PC-3 (cell line): ENCODE measurements at places on chromosomes 6 and 20. TPM values are rescaled to one million over a fixed set of nuclear protein-coding genes. Genes with fewer than 3 reads are reported as not detected.

DNA sequence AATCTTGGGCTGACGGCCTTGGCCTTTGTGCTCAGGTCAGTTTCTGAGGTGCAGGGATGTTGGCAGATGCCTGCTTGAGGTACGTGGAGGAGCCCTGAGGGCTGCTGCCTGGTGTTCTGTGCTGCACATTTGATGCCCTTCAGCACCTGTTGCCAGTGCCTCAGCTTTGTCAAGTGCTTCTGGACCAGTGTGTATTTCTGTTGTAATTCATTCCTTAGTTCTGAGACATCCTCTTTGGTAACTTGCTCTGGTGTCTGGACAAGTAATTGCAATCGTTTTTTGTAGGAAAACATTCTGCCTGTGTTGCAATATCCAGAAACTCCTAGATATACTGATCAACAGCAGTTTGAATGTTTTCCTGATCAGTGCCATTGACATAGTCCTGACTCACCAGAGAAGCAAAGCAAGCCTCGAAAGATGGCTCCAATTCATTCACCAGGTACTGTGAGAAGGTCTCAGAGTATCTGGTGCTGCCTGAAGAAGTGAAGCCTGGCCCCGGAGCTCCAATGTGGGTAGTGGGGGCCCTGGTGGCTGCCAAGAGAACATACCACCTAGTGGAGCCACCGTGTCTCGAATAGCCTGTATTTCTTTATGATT is 26.7 kb downstream of the ZNF337 start:
- peak; percentile 49 for DNase-seq
- H3K27me3 ChIP-seq, result no peaks in the 10 kb centered on the region
- H3K4me1 ChIP-seq, result no peaks in the 10 kb centered on the region
- no peak overlapping the region for H3K4me3 ChIP-seq
- H3K27ac ChIP-seq, result no peak overlapping the region

GRCh38 chr6:45278367-45278766 is 49.8 kb upstream of the RUNX2 start:
- H3K27me3 ChIP-seq, result no peaks in the 10 kb centered on the region
- H3K4me1 ChIP-seq, result no peaks in the 10 kb centered on the region
- DNase-seq, result no peak
- H3K36me3 ChIP-seq, result no peaks in the 10 kb centered on the region

- H3K36me3 ChIP-seq, result peaks cover 15% of the 10 kb centered on the region
- DNase-seq, result peak; percentile 11
- H3K27me3 ChIP-seq, result no peaks in the 10 kb centered on the region
- peak overlapping the region; percentile 65; the same call in 1 of the 2 replicates for H3K27ac ChIP-seq
Observed at GRCh38 chr6:138945354-138945753, 42.7 kb downstream of the REPS1 start.

DNA sequence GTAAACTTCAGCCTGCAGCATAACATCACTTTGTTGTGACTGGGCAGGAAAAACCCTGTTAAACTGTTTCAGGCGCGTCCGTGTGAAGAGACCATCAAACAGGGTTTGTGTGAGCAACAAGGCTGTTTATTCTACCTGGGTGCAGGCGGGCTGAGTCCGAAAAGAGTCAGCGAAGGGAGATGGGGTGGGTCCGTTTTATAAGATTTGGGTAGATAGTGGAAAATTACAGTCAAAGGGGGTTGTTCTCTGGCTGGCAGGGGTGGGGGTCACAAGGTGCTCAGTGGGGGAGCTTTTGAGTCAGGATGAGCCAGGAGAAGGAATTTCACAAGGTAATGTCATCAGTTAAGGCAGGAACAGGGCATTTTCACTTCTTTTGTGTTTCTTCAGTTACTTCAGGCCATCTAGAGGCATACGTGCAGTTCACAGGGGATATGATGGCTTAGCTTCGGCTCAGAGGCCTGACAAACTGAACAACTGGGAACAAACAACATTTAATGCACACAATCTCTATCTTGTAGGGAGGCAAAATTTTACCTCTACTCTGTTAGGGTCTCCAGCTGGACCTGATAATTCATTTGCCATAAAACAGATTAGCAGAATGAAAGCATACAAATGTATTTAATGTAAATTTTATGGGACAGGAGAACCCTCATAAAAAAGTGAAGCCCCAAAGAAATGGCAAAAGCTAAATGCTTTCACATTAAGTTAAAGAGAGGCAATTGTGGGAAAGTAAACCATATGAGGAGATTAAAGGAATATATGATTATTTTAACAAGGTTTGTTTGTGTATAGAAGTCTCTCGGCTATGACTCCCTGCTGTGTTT is 58.3 kb upstream of the HFE start:
- H3K27ac ChIP-seq, result peak overlapping the region; percentile 56
- H3K4me1 ChIP-seq, result peaks cover 54% of the 10 kb centered on the region
- H3K27me3 ChIP-seq, result no peaks in the 10 kb centered on the region
- H3K36me3 ChIP-seq, result no peaks in the 10 kb centered on the region

The CST4 gene
- total RNA-seq, result 0.98 TPM in 1 of 2 replicates, not detected in the other

The NOL4L gene
- 5.4 and 7.3 TPM in 2 replicates for total RNA-seq

GRCh38 chr20:35974256-35974655 is 5.9 kb downstream of the CNBD2 start:
- no peak for DNase-seq
- no peaks in the 10 kb centered on the region for H3K36me3 ChIP-seq
- no peak overlapping the region for H3K4me3 ChIP-seq
- H3K27me3 ChIP-seq, result no peaks in the 10 kb centered on the region
- no peak overlapping the region for H3K27ac ChIP-seq

DNA sequence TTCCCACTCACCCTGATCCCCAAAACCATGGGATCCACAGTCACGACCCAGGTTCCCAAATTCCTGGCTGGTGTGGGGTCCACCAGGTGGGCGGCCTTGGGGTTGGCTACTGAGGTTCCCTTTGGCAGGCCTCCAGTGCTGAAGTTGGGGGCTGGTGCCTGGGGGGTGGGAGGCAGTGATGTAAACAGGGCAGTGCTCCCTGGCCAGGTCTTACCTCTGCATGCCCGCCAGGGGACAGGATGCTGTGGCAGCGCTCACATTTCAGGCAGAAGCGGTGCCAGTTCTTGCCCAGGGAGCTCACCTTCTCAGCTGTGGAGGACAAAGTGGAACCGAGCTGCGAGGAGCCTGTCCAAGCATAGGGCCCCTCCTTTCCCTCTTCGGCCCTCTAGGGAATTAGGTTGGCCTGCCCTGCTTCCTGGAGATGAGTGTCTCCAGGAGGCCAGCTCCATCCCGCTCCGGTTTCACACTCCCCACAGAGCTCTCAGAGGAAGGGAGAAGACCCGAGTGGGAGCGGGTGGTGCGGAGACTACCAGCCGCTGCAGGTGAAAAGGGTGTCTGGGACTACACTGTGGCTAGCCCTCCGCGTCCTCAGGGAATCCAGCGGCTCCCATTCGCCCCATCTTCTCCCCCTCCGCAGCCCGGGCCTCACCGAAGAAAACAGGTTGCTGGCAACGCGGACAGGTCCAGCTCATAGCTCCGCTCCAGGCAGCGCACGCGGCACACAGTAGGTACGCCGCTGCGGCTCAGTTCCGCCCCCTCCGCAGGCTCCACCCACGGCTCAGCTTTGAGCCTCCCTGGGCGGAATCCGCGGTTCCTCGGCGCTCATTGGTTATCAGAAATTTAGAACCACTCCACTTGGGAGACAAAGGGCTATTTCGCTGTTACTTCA is at the start of gene CRIP3:
Gene CRIP3 (minus strand): TSS at position 726 of the 889 bp plus-strand sequence. CDS start 34 bp downstream, at position 692.
- peak; percentile 64 for DNase-seq
- H3K4me3 ChIP-seq, result peak within 1 kb of the TSS; percentile 69
- H3K27ac ChIP-seq, result no peak within 1 kb of the TSS
- H3K27me3 ChIP-seq, result no peaks in the 10 kb centered on the region
- peaks cover 10% of the 10 kb centered on the region; the same call in 1 of the 2 replicates for H3K4me1 ChIP-seq
- no peaks in the 10 kb centered on the region for H3K36me3 ChIP-seq

DNA sequence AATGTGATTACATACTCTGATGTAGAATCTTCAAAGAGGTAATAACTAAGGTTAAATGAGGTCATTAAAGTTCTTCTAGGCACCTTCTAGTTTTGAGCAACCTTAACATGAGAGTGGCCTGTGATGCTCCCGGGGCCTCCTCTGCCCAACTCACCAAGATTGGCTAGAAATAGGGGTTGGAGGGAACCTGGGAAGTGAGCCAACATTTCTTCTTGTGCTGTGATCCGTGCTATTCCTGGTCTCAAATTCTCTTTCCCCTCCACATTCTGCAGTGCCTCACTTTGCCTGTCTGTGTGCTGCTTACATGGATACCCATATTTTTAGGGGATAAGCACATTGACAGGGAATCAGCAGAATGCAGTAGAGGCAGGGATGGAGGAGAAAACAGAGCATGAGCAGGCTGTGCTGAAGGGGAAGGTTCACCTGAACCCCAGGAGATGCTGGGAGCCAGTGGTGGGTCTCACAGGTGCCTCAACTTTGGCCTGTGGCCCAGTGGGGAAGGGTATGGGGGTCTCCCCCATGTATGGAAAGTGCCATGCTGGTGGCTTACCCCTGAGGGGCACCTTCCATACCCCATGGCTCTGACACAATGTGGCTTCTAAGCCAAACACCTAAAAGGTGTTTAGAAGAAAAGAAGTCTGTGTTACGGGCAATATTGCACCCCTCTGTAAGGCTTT is 164.7 kb upstream of the CHD6 start:
- H3K36me3 ChIP-seq, result no peaks in the 10 kb centered on the region
- no peak overlapping the region for H3K4me3 ChIP-seq
- H3K4me1 ChIP-seq, result no peaks in the 10 kb centered on the region
- DNase-seq, result no peak
- no peak overlapping the region for H3K27ac ChIP-seq

- H3K36me3 ChIP-seq, result no peaks in the 10 kb centered on the region
- no peak for DNase-seq
- H3K27ac ChIP-seq, result no peak overlapping the region
- H3K4me1 ChIP-seq, result peaks cover 24% of the 10 kb centered on the region
- H3K4me3 ChIP-seq, result no peak overlapping the region
- H3K27me3 ChIP-seq, result no peaks in the 10 kb centered on the region
Observed at GRCh38 chr6:137744877-137745276, 122.2 kb upstream of the TNFAIP3 start.

DNA sequence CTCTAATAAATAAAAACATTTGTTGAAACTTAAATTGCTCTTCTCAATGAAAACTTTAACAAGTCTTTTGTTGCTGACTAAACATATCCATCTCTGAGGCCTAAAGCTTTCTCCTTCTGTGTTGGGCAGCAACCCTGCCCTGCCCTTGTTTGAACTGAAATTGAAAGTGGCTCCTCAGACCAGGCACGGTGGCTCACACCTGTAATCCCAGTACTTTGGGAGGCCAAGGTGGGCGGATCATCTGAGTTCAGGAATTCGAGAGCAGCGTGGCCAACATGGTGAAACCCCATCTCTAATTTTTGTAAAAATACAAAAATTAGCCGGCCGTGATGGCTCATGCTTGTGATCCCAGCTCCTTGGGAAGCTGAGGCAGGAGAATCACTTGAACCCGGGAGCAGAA is 29.2 kb upstream of the GNRH2 start:
- DNase-seq, result no peak
- no peaks in the 10 kb centered on the region for H3K27me3 ChIP-seq
- H3K4me1 ChIP-seq, result peaks cover 7% of the 10 kb centered on the region; the same call in 1 of the 2 replicates
- no peak overlapping the region for H3K27ac ChIP-seq
- peaks cover 20% of the 10 kb centered on the region; the same call in 1 of the 2 replicates for H3K36me3 ChIP-seq

- H3K27me3 ChIP-seq, result peaks cover 77% of the 10 kb centered on the region
- no peak overlapping the region for H3K4me3 ChIP-seq
- no peaks in the 10 kb centered on the region for H3K4me1 ChIP-seq
- H3K36me3 ChIP-seq, result no peaks in the 10 kb centered on the region
- DNase-seq, result no peak
Observed at GRCh38 chr6:125375013-125375412, 73.2 kb upstream of the HDDC2 start.

- H3K27ac ChIP-seq, result no peak overlapping the region
- H3K4me3 ChIP-seq, result no peak overlapping the region
- no peaks in the 10 kb centered on the region for H3K27me3 ChIP-seq
- H3K36me3 ChIP-seq, result no peaks in the 10 kb centered on the region
- H3K4me1 ChIP-seq, result peaks cover 16% of the 10 kb centered on the region
- no peak for DNase-seq
Observed at GRCh38 chr6:34362909-34363680, 29.4 kb downstream of the NUDT3 start.

GRCh38 chr6:46251583-46252339 is 81.0 kb upstream of the ENPP5 start:
- H3K27ac ChIP-seq, result no peak overlapping the region
- H3K36me3 ChIP-seq, result no peaks in the 10 kb centered on the region
- no peak overlapping the region for H3K4me3 ChIP-seq
- H3K27me3 ChIP-seq, result peaks cover 74% of the 10 kb centered on the region
- no peak for DNase-seq

GRCh38 chr20:9744551-9744950 is 94.3 kb downstream of the PAK5 start:
- no peaks in the 10 kb centered on the region for H3K36me3 ChIP-seq
- DNase-seq, result no peak
- no peak overlapping the region for H3K27ac ChIP-seq
- no peak overlapping the region for H3K4me3 ChIP-seq
- peaks cover 52% of the 10 kb centered on the region for H3K27me3 ChIP-seq

- H3K36me3 ChIP-seq, result no peaks in the 10 kb centered on the region
- H3K4me3 ChIP-seq, result no peak overlapping the region
- H3K4me1 ChIP-seq, result no peaks in the 10 kb centered on the region
- 0 out of 2 replicates have a peak, but pooled peaks cover 7% of the 10 kb centered on the region for H3K27me3 ChIP-seq
- no peak for DNase-seq
- no peak overlapping the region for H3K27ac ChIP-seq
Observed at GRCh38 chr6:115901896-115902295, 158.8 kb downstream of the FRK start.

- H3K4me3 ChIP-seq, result peak overlapping the region; percentile 39
- peak overlapping the region; percentile 72 for H3K27ac ChIP-seq
- H3K36me3 ChIP-seq, result no peaks in the 10 kb centered on the region
- peaks cover 27% of the 10 kb centered on the region for H3K4me1 ChIP-seq
- H3K27me3 ChIP-seq, result no peaks in the 10 kb centered on the region
Observed at GRCh38 chr6:3208098-3208774, 19.2 kb downstream of the TUBB2B start.

The CDK5RAP1 gene
- total RNA-seq, result 31.2 and 53.4 TPM in 2 replicates

GRCh38 chr6:145349950-145350510 is 385.3 kb downstream of the EPM2A start:
- no peaks in the 10 kb centered on the region for H3K27me3 ChIP-seq
- DNase-seq, result no peak
- no peak overlapping the region for H3K4me3 ChIP-seq
- no peaks in the 10 kb centered on the region for H3K36me3 ChIP-seq
- H3K27ac ChIP-seq, result no peak overlapping the region
- no peaks in the 10 kb centered on the region for H3K4me1 ChIP-seq

DNA sequence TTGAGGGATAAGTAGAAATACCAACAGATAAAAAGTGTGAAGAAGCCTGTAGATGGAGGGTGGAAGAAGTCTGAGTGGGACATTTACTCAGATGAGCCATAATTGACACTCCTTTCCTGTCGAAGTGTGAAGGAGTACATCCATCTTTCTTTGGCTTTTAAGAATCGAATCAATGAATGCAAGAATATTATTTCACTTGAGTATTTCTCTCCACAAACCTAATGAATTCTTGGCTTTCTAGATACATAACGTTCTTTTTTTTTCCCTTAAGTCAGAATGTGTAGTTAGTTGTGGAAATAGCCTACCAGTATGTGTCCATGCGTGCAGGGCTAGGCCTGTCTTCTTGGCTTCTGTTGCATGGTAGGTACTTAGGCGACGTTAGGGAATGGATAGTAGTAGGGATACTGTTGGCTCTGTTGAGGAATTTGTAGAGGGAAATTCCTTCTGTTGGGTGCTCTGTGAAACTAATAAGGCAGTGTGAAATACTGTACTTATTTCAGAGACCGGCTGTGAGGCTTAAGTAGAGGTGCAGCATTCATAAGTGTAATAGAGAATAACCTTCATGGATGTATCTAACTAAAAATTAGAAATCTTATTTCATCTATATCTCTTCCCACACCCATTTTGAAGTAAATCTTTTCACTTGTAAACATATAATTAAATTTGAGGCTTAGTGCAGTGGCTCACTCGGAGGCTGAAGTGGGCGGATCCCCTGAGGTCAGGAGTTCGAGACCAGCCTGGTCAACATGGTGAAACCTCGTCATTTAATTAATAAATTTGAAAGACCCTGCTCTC is 1.5 kb downstream of the RPS18 start:
- peaks cover 46% of the 10 kb centered on the region for H3K4me1 ChIP-seq
- H3K27me3 ChIP-seq, result no peaks in the 10 kb centered on the region
- peak overlapping the region; percentile 59 for H3K27ac ChIP-seq
- H3K36me3 ChIP-seq, result peaks cover 40% of the 10 kb centered on the region
- no peak for DNase-seq
- peak overlapping the region; percentile 87 for H3K4me3 ChIP-seq
